Chondrocyte (in vitro differentiated cells): ENCODE measurements at places on chromosomes 6 and 20. TPM values are rescaled to one million over a fixed set of nuclear protein-coding genes. Genes with fewer than 3 reads are reported as not detected.

GRCh38 chr6:69584913-69585729 is 211.7 kb downstream of the LMBRD1 start:
- peak overlapping the region; percentile 38 for H3K4me3 ChIP-seq
- H3K4me1 ChIP-seq: peaks cover 51% of the 10 kb centered on the region
- no peaks in the 10 kb centered on the region for H3K27me3 ChIP-seq

EGFL8 gene
- total RNA-seq: 14.3 to 16.3 TPM (median 15.4 TPM) in 3 replicates

DNA sequence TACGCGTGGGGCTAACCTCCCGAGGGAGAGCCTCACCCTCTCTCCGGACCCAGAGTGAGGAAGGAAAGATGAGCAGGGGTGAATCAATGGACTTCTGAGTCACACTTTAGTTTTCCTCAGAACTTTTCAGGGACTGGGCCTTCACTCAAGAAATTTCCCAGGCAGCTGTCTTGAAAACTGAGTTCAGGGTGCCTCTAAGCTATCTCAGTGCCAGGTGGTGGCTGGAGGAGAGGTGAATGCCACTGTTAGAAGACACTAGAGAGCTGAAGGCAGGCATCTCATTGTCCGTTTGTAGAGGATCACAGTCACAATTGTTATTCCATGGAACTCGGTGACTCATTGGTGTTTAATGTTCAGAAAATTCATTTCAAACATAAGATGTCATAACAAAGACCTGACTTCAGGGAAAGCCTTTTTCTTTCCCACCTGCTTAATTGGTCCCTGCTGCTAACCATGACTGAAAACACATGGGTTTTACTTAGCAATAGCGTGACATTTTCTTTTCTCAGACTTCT is 5.3 kb upstream of the SERPINB6 start:
- DNase-seq: no peak
- no peak overlapping the region for H3K4me3 ChIP-seq
- H3K27me3 ChIP-seq: no peaks in the 10 kb centered on the region
- H3K4me1 ChIP-seq: peaks cover 32% of the 10 kb centered on the region
- no peaks in the 10 kb centered on the region for H3K36me3 ChIP-seq

GRCh38 chr20:51966296-51966971 is 164.1 kb upstream of the SALL4 start:
- H3K27me3 ChIP-seq: no peaks in the 10 kb centered on the region
- H3K36me3 ChIP-seq: no peaks in the 10 kb centered on the region
- H3K27ac ChIP-seq: no peak overlapping the region
- no peak for DNase-seq

- H3K27ac ChIP-seq: no peak overlapping the region
- H3K4me3 ChIP-seq: no peak overlapping the region
- peaks cover 2% of the 10 kb centered on the region for H3K27me3 ChIP-seq
- H3K4me1 ChIP-seq: no peaks in the 10 kb centered on the region
- DNase-seq: no peak
Measured at GRCh38 chr20:4779616-4780015, 57.9 kb downstream of the PRND start.

EFCAB8 gene
- total RNA-seq: 0.32 to 0.67 TPM (median 0.51 TPM) in 3 replicates

DNA sequence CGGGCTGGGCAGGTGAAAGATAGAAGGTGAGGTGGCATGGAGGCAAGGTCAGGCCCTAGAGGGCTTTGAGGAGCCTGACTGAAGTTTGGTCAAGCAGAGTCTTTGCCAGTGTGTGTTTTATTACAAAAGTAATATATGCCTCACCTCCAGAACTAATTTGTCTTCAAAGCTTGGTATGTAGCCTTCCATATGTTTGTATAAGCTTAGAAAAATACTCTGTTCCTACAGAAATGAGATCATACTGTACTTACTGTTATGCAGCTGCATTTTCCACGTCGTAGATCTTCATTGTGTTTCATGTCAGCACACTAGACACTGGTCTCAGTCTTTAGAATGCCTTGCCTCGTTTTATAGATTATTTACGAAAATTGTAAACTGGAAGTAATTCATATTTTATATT is 61.8 kb downstream of the ANKS1A start:
- peaks cover 29% of the 10 kb centered on the region for H3K4me1 ChIP-seq
- no peak for DNase-seq

GRCh38 chr20:2602746-2603145 is 49.7 kb upstream of the NOP56 start:
- no peak for DNase-seq
- peaks cover 20% of the 10 kb centered on the region for H3K4me1 ChIP-seq
- H3K27me3 ChIP-seq: no peaks in the 10 kb centered on the region
- H3K4me3 ChIP-seq: no peak overlapping the region
- peaks cover 2% of the 10 kb centered on the region for H3K36me3 ChIP-seq
- H3K27ac ChIP-seq: no peak overlapping the region

DNA sequence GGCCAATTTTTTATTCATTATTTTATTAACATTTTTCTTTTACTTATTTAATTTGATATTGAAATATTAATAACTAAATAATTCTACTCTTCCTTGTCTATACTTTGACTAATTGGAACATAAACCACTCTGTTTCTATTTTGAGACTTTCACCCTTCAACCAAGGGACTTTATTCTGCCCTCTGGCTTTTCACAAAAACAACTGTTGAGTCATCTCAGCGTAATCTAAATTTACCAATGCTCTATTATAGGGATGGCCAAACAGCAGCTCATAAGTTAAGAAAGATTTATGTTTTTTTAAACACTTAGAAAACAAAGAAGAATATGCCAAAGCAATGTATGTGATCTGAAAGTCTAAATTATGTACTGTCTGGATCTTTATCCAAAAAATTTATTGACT is 46.7 kb downstream of the DOP1A start:
- no peak overlapping the region for H3K4me3 ChIP-seq
- peaks cover 10% of the 10 kb centered on the region for H3K36me3 ChIP-seq
- peak overlapping the region; percentile 57 for H3K27ac ChIP-seq
- DNase-seq: no peak

GRCh38 chr6:148177589-148178233 is 164.9 kb upstream of the SASH1 start:
- H3K4me1 ChIP-seq: peaks cover 5% of the 10 kb centered on the region
- no peaks in the 10 kb centered on the region for H3K27me3 ChIP-seq
- no peak overlapping the region for H3K4me3 ChIP-seq
- H3K36me3 ChIP-seq: no peaks in the 10 kb centered on the region
- no peak for DNase-seq

- H3K4me1 ChIP-seq: peaks cover 27% of the 10 kb centered on the region
- H3K27me3 ChIP-seq: no peaks in the 10 kb centered on the region
- H3K36me3 ChIP-seq: peaks cover 2% of the 10 kb centered on the region
- DNase-seq: peak; percentile 94
Measured at GRCh38 chr6:108074359-108075144, at the start of gene OSTM1. OSTM1 (minus strand) TSS chr6:108074741; CDS start chr6:108074651, 90 bp downstream.

- H3K27me3 ChIP-seq: no peaks in the 10 kb centered on the region
- no peak for DNase-seq
- H3K27ac ChIP-seq: no peak overlapping the region
Measured at GRCh38 chr6:10351791-10352190, 63.1 kb downstream of the TFAP2A start.

GRCh38 chr20:43728686-43729255 is 2.0 kb upstream of the GTSF1L start:
- no peaks in the 10 kb centered on the region for H3K36me3 ChIP-seq
- no peak for DNase-seq
- no peak overlapping the region for H3K27ac ChIP-seq
- H3K27me3 ChIP-seq: peaks cover 25% of the 10 kb centered on the region
- H3K4me1 ChIP-seq: no peaks in the 10 kb centered on the region

DNA sequence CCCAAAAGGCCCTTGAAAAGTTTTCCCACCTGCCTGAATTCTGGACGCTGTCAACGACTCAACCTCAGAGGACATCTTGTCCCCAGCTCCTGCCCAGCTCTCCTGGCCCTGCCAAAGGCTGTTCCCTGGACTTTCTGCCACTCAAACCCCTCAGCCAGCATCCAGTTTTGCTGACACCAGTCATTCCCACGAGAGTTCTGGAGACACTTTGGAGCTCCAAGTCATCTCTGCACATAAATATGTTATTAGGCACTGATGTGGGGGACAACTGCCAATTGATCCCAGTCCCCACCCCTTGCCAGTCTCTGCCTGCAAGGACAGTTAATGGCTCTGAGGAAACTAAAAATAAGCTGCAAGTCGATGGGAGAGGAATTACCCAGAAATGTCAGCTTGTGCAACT is 38.9 kb upstream of the KCNB1 start:
- no peak overlapping the region for H3K4me3 ChIP-seq
- no peaks in the 10 kb centered on the region for H3K27me3 ChIP-seq
- no peak for DNase-seq
- peaks cover 59% of the 10 kb centered on the region for H3K36me3 ChIP-seq
- peaks cover 12% of the 10 kb centered on the region for H3K4me1 ChIP-seq
- H3K27ac ChIP-seq: no peak overlapping the region

DNA sequence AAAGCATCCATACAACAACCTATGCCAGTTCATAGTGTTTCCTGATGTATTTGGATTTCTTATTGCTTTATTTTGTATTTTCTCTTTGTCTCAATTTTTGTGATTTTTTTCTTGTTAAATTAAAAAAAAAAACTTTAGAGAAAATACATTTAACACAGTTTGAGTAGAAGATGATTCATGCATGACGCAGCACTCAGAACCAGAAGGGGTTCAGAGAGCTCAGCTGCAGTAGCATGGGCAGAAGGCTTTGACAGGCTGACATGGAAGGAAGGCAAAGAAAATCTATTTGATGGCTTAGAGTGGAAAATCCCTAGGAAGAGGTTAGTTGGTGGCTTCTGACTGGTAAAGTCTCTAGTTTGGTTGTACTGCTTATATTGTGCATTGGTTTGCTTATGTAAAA is 207.2 kb upstream of the STXBP5 start:
- peaks cover 27% of the 10 kb centered on the region for H3K4me1 ChIP-seq
- no peaks in the 10 kb centered on the region for H3K36me3 ChIP-seq
- H3K27ac ChIP-seq: no peak overlapping the region
- H3K4me3 ChIP-seq: no peak overlapping the region
- no peaks in the 10 kb centered on the region for H3K27me3 ChIP-seq
- no peak for DNase-seq

OR12D2 gene
- total RNA-seq: not detected in 3 replicates

- H3K4me3 ChIP-seq: no peak overlapping the region
- no peak overlapping the region for H3K27ac ChIP-seq
- peaks cover 6% of the 10 kb centered on the region for H3K4me1 ChIP-seq
- peaks cover 2% of the 10 kb centered on the region for H3K27me3 ChIP-seq
- no peaks in the 10 kb centered on the region for H3K36me3 ChIP-seq
- DNase-seq: no peak
Measured at GRCh38 chr6:46039646-46040045, 24.0 kb upstream of the CLIC5 start.

GRCh38 chr20:15036948-15037347 is 699.5 kb upstream of the FLRT3 start:
- H3K4me1 ChIP-seq: peaks cover 5% of the 10 kb centered on the region
- H3K4me3 ChIP-seq: no peak overlapping the region
- H3K27ac ChIP-seq: no peak overlapping the region
- peaks cover 11% of the 10 kb centered on the region for H3K27me3 ChIP-seq

DNA sequence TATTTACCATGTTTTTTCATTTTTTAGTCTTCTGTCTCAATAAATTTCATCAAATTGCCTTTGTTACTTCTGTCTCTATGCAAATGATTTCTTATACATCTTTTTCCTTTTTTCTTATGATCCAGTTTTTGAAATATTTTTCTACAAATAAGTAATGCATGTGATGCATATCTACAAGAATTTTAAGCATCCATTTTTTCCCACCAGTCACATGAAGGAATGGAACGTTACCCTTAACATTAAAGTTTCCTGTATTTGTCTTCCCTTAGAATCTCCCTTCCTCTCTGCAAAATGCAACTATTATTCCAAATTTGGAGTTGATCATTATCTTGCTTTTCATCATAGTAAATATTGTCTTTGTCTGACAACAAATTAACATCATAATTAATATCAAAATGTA is 35.5 kb downstream of the PSMB9 start:
- peaks cover 4% of the 10 kb centered on the region for H3K27me3 ChIP-seq
- H3K36me3 ChIP-seq: no peaks in the 10 kb centered on the region
- DNase-seq: no peak
- H3K27ac ChIP-seq: peak overlapping the region; percentile 43

DNA sequence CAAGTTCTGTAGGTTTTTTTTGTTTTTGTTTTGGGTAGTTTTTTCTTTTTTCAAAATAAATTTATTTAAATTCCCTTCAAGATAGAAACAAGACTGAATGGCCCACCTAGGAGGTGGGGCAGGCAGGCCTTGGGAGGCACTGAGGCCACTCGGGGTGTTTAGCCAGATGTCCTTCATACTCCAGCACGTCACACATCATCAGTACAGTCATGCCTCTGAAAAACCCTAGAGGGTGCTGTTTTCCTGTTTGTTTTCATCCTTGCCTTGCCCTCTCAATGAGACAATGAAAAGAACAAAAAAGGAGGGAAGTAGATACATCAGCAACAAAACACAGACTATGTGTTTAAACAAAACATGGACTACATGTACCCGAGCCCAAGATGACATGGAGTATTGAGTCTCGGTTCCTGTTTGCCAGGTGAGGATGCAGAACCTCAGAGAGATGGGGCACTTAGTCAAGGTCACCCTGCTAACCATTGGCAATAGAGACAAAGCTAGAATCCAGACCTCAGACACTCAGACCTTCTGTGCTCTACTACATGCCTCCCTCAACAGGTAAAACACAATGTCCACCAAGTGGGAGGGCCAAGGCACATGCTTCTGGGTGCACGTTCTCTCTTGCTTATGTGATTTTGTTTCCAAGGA is 26.8 kb upstream of the CLIC5 start:
- no peak for DNase-seq
- no peaks in the 10 kb centered on the region for H3K36me3 ChIP-seq
- H3K27ac ChIP-seq: no peak overlapping the region
- no peaks in the 10 kb centered on the region for H3K27me3 ChIP-seq
- H3K4me3 ChIP-seq: no peak overlapping the region

DEFB119 gene
- total RNA-seq: not detected in 3 replicates

DNA sequence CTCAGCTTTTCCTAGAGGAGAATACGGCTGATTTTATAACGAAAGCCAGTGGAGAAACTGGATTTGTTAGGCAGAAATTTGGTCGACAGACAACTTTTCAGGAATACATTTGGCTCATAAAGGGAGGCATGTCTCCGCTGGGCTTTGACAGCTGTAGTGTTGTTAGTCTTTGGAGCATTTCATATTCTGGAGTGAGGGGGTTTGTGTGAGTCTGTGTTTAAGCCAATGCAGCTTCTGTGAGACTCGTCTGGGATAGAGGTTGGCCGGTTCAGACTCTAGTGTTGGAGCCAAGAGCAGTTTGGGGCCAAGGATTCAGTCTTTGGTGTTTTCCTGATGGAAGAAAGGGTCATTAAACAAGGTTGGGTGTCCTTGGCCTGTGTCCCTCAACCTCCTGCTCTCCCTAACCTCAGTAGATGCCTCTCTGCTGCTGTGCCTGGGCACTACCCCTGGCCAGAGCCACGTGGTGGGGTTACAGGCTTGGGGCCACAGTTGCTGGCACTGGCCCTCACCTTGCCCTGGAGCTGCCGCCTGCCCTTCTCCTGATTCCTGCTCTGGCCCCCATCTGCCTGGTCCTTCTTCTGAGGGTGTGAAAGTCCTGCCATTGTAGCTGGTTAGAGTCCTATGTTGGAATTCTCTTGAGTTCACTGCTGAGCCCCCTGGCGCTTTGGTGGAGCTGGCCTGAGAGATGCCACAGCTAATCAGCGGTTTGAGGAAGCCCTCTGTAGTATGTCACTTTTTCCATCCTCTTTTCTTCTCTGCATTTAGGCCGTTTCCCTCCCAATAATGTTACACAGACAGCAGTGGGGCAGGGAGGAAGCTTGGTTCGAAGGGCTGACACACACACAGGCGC is 6.9 kb downstream of the PTK7 start:
- no peak overlapping the region for H3K4me3 ChIP-seq
- no peaks in the 10 kb centered on the region for H3K27me3 ChIP-seq
- peaks cover 43% of the 10 kb centered on the region for H3K4me1 ChIP-seq
- peak overlapping the region; percentile 34 for H3K27ac ChIP-seq
- no peak for DNase-seq
